ENCODE measurements at places on chromosomes 16 and 17. TPM values are rescaled to one million over a fixed set of nuclear protein-coding genes. Genes with fewer than 3 reads are reported as not detected.

The NUPR1 gene
- total RNA-seq, result 289 TPM

The EXOC3L1 gene
- not detected for total RNA-seq

The BHLHA9 gene
- not detected for total RNA-seq

- H3K27ac ChIP-seq, result no peak overlapping the region
- peaks cover 93% of the 10 kb centered on the region for H3K27me3 ChIP-seq
- H3K4me1 ChIP-seq, result peaks cover 17% of the 10 kb centered on the region
- no peak overlapping the region for H3K4me3 ChIP-seq
Measured at GRCh38 chr17:48589060-48589830, 796 bp downstream of the HOXB3 start.

- no peaks in the 10 kb centered on the region for H3K27me3 ChIP-seq
- H3K27ac ChIP-seq, result no peak overlapping the region
- H3K36me3 ChIP-seq, result peaks cover 3% of the 10 kb centered on the region
- DNase-seq, result no peak
- H3K4me3 ChIP-seq, result no peak overlapping the region
Measured at GRCh38 chr16:20801278-20801677, 5.0 kb downstream of the ERI2 start.

GRCh38 chr17:38875477-38876075, 5.7 kb downstream of the LASP1 start:
- DNase-seq, result no peak
- peaks cover 12% of the 10 kb centered on the region for H3K36me3 ChIP-seq
- peak overlapping the region; percentile 96 for H3K27ac ChIP-seq
- H3K4me1 ChIP-seq, result peaks cover 92% of the 10 kb centered on the region
- H3K4me3 ChIP-seq, result peak overlapping the region; percentile 97

- no peaks in the 10 kb centered on the region for H3K36me3 ChIP-seq
- no peak for DNase-seq
- H3K4me1 ChIP-seq, result no peaks in the 10 kb centered on the region
- no peak overlapping the region for H3K4me3 ChIP-seq
- peaks cover 7% of the 10 kb centered on the region for H3K27me3 ChIP-seq
Measured at GRCh38 chr16:24009955-24010354, 174.2 kb downstream of the PRKCB start.

GRCh38 chr16:56331915-56332314, 93.4 kb downstream of the AMFR start:
- H3K27ac ChIP-seq, result no peak overlapping the region
- no peak overlapping the region for H3K4me3 ChIP-seq
- no peaks in the 10 kb centered on the region for H3K27me3 ChIP-seq
- no peaks in the 10 kb centered on the region for H3K36me3 ChIP-seq
- DNase-seq, result no peak

GRCh38 chr17:62725791-62726249, 82.3 kb downstream of the MARCHF10 start:
- no peaks in the 10 kb centered on the region for H3K27me3 ChIP-seq
- DNase-seq, result no peak
- H3K4me1 ChIP-seq, result peaks cover 16% of the 10 kb centered on the region
- no peak overlapping the region for H3K4me3 ChIP-seq
- no peak overlapping the region for H3K27ac ChIP-seq
